ENCODE measurements at places on chromosomes 16 and 17.

DNA sequence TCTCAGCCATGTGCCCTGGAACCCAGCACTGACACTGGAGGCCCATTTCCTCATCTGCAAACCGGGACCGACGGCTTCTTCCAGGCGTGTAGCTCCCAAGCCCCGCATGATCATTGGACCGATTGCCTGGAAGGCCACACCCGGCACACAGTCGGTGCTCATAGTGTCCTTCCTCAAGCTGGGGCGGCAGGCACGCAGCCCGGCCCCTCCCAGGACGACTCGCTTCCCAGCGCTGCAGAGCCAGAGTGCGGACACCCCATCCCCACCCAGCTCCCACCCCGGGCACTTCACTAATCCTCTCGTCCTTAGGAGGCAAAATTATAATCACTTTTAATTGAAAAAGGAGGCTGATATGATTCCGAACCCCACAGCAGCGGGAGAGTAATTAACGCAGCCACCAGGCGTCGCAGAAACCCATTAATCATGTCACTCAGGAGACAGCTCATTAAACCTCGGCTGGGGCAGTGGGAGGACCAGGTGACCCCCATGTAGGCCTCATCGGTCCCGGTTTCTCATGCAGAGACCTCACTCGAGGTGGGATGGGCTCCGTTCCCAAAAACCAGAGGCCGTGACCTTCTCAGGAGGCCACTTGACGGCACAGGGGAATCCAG lies 33.1 kb downstream of the ZNF469 start:
- DNase-seq = no peak

DNA sequence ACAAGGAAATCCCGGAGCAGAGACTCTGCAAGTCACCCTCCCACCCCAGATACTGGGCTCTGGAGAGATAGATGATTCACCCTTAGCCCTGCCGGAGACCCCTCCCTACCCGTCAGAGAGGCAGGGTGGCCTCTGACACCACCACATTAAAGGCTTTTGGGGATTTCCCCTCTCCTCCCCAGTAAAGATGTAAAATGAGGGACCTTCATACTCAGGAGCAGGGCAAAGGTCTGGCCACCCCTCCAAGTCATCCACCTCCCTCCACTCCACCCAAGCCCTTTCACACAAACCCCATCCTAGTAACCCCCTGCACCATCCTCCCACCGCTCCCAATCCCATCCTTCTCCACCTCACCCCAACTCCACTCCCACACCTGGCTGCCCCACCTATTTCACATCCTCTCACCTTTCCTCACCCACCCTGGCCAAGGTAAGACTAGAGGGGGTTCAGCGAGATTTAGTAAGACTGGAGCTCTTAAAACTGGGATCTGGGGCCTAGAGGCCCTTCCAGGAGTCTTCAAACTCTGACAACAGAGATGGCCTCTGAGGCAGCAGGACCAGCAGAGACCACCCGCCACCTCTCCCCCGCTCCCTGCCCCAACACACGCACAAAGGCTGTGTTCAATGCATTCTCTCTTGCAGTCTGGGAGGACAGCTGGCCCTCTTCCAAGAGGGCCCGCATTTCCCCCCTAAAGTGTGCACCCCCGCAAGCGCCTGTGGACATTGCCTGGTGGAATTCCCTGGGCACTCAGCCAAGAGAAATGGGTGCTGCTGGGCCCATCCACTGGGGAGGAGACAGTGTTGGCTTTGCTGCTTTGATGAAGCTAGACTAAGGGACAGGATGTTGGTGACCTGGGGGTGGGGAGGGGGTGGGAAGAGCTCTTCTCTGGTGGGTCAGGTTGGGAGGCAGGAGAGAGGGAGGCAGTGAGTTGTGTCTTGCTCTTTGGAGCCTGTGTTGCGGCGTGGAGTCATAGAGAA lies 1.1 kb downstream of the ABAT start:
- peak; percentile 59 for DNase-seq

- DNase-seq = no peak
These were observed 820 bp downstream of the GRIN2C start for GRCh38 chr17:74858672-74859458.

DNA sequence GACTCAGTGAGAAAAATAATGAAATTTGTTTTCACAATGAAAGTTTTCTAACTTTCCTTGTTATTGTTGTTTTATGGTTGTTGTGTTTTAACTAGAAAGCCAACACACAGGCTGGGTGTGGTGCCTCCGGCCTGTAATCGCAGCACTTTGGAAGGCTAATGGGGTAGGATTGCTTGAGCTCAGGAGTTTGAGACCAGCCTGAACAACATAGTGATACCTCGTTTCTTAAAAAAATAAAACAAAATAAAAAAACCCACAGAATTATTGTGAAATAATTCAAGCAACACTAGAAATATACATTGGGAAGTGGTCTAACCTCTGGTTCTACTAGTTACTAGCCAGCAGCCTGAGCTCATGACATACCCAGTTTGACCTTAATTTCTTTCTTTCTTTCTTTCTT lies 630 bp downstream of the MILR1 start:
- no peak for DNase-seq

DNA sequence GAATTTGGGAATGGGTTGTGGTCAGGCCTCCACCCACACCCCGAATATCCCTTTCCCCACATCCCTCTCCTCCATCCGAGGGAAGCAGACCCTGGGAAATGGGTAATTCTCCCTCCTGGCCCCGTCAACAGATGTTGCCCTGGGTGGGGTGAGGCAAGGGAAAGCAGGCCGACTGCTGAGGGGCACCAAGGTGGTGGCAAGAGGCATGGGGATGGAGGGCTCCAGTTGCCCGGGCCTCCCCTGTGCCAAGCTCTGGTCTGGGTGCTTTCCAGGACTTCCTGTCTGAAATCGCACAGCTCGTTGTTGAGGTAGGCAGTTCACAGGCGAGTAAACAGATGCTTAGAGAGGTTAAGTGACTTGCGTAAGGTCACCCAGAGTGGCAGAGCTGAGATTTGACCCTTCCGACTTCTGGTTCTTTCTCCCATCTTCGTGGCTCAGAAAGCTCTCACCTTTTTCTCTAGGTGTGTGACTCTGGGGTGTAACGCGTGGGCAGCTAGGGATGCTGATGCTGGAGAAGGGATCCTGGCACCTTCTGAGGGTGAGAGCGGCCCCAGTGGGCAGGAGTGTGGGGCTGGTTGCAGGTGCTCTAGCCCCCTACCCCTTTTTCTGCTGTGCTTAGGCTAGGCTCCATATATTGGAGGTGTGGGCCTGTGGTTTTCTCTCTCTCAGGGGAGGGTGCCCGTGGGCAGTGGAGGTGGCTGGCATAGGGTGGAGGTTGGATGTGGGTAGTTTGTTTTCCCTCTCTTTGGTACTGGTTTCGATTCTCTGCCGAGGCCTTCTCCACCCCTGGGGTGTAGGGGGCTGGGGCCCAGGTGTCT lies 17.2 kb downstream of the RARA start:
- no peak for DNase-seq

GRCh38 chr16:83023640-83024039 lies 396.9 kb downstream of the CDH13 start:
- no peak for DNase-seq

DNA sequence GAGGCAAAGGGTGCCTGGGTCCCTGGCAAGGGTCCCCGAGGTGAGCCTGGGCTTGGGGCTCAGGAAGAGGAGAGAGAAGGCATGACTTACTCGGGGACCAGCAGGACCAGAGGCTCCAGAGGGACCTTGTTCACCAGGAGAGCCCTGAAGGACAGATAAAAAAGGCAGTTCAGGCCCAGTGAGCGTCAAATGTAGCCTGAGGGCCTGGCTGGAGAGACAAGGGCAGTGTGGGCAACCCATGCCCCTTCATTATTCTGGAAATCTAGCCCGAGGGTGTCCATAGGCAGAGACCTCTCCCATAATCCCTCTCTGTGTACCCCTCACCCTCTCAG lies 14.1 kb downstream of the COL1A1 start:
- no peak for DNase-seq
